ENCODE measurements at places on chromosomes 4 and X. TPM values are rescaled to one million over a fixed set of nuclear protein-coding genes. Genes with fewer than 3 reads are reported as not detected.

- no peak for ATAC-seq
- H3K27me3 ChIP-seq = peaks cover 6% of the 10 kb centered on the region
- H3K36me3 ChIP-seq = no peaks in the 10 kb centered on the region
Observed at GRCh38 chr4:176034499-176034898, 31.1 kb upstream of the WDR17 start.

DNA sequence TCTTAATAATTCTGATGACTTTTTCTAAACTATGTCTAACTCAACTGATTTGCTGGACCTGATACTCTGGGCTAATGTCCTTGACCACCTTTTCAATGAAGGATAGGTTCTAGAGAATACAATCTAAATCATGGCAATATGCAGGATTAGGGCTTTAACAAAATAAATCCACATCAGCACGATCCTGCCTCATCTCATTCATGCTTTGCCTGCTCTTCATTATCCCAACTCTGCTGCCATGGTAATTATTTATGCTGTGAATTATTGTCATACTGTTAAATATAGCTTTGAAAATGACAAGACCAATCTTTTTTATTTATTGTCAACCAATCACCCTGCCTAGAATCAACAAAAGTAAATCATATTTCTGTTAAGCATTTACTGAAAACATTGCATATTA is 2176.7 kb upstream of the AGA start:
- no peak overlapping the region for H3K4me3 ChIP-seq
- no peaks in the 10 kb centered on the region for H3K4me1 ChIP-seq
- no peak for ATAC-seq
- no peaks in the 10 kb centered on the region for H3K36me3 ChIP-seq
- no peak overlapping the region for H3K27ac ChIP-seq

DNA sequence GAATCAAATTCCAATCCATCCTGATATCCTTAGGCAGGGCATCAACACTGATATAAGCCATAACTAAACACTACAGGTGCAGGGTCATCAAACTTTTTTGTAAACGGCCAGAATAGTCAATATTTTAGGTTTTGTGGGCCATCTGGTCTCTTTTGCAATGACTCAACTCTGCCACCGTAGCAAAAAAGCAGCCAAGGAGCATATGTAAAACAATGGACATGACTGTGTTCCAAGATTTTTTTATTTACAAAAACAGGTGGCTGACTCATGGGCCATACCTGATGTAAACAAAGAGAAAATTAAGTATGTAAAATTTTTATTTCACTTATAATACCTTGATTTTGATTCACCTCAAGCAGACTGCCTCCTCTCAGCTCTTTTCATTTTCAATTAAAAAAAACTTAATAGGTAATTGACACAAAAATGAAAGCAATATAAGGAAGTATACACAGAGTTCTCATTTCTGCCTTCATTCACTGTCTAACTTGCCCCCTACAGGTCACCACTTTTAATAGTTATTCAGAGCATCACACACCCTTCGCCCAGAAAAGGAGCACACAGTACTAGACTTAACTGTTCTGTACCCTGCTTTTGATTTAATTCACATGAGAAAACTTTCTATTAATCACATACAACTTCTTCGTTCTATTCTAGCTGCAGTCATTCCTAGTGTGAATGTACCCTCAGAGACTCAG is 35.3 kb upstream of the GPM6B start:
- no peak overlapping the region for H3K27ac ChIP-seq
- no peak overlapping the region for H3K4me3 ChIP-seq
- no peaks in the 10 kb centered on the region for H3K27me3 ChIP-seq

GRCh38 chrX:50000937-50001542 is 78.6 kb downstream of the CLCN5 start:
- no peaks in the 10 kb centered on the region for H3K36me3 ChIP-seq
- no peaks in the 10 kb centered on the region for H3K4me1 ChIP-seq
- no peaks in the 10 kb centered on the region for H3K27me3 ChIP-seq

GRCh38 chr4:23219779-23220408 is 527.2 kb downstream of the GBA3 start:
- H3K4me3 ChIP-seq = no peak overlapping the region
- H3K27me3 ChIP-seq = peaks cover 3% of the 10 kb centered on the region
- ATAC-seq = no peak
- no peaks in the 10 kb centered on the region for H3K4me1 ChIP-seq
- no peak overlapping the region for H3K27ac ChIP-seq
- no peaks in the 10 kb centered on the region for H3K36me3 ChIP-seq

DNA sequence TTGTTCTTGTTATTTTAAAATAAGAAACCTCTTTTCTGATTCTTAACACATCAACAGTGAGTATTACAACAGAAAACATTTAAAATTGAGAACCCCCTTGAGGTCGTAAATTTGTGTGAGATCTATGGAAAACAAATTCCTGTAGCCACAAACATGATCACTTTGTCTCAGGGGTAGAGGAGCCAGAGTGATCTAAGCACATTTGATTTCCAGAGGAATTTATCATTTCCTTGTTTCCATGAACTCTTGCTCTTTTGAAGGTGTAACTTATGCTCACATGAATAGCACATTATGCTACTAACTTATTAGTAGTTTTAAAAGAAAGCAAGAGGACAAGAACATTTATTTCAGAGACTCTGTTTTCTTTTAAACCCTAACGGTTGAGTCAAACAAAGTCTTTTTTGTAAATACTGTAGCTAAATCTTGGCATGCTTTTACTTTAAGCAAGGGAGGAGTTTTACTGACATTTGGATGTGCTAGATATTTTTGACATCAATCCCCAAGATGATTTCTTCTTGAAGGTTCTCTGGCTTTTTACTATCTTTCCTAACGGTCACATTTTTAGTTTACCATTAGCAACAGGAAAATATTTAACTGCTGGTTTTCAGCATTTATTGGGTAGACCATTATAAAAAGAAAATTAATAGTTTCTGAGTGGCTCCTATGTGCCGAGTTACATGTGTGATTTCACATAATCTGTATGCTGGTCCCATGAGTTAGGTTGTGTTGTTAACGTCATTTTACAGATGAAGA is 27.9 kb upstream of the ZCCHC12 start:
- peaks cover 4% of the 10 kb centered on the region for H3K27me3 ChIP-seq
- H3K4me3 ChIP-seq = no peak overlapping the region
- no peak overlapping the region for H3K27ac ChIP-seq
- no peaks in the 10 kb centered on the region for H3K36me3 ChIP-seq
- ATAC-seq = no peak

DNA sequence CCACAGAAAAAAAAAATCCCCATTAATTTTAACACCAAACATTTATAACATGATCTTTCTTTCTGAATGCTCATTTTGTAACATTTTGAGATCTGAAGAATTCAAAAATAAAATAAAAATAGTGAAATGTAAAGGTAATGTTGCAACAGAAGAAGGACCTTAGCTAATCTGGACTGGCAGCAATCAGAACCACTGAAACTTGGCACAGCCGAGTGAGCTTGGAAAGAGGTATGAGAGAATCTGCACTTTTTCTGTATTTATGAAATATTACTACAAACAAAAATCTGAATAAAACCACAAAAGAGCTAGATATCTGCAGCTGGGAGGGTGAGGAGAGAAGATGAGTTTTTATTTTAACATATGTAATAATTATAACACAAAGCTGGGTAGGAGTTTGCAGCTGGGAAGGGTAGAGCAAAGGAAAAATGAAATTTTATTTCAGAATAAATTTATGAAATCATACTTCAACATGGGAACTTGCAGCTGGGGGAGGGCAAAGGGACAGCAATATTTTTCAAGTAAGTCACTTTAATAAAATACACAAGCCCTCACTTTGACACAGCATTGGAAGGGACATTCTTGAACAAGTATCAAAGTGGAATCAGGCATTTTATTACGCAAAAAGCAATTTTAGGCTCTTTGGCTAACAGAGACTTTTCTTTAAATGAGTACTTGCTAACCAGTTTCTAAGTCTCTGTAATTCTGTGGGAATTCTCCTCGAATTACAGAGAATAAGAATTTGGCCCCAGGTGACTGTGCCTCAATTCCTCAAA is 26.7 kb downstream of the DKK2 start:
- H3K4me3 ChIP-seq = no peak overlapping the region
- H3K27me3 ChIP-seq = peaks cover 3% of the 10 kb centered on the region
- ATAC-seq = no peak
- no peaks in the 10 kb centered on the region for H3K4me1 ChIP-seq

DNA sequence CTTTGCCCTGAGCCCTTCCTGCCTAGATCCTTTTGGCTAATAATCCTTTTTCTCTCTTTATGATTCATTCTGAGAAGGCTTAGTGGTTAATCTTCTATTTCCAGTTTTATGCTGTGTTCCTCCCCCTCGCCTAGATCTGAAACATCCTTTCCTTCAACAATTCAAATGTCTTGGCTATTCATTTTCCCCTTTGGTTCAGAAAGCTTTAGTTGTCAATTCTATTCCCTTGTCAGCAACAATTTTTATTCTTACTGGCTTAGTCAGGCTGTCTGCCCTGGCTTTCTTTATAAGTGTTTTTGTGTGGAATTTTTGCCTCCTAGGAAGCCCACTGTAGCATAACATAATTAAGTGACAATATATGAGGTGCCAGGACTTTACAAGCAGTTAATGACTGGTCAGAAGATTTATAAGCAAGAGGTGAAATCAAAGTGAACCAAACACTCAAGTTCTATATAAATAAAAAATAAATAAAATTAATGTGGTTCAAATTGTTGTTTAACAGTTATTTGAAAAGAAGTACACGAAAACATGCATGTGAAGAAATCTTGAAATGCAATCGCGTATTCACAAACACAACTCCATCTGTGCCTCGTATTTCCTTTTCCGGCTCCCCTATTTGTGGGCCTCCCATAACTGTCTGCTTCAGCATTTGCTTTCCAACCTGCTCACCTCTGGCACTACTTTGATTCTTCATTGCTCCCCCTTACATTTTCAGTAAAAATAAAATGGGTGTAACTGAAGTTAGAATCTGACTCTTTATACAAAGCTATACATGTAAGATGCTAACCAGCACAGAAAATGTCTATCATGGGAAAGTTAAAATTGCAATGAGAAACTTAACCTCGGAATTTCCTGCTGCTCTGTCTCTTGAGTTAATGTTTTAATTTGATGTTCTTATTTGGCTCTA is 235.4 kb downstream of the SPRY1 start:
- no peak overlapping the region for H3K27ac ChIP-seq
- ATAC-seq = peak; percentile 40
- peaks cover 4% of the 10 kb centered on the region for H3K4me1 ChIP-seq
- H3K36me3 ChIP-seq = no peaks in the 10 kb centered on the region
- no peaks in the 10 kb centered on the region for H3K27me3 ChIP-seq
- H3K4me3 ChIP-seq = no peak overlapping the region

GRCh38 chr4:31518796-31519250 is 798.7 kb downstream of the PCDH7 start:
- H3K27me3 ChIP-seq = no peaks in the 10 kb centered on the region
- H3K4me1 ChIP-seq = no peaks in the 10 kb centered on the region
- no peak overlapping the region for H3K27ac ChIP-seq
- no peak for ATAC-seq
- no peak overlapping the region for H3K4me3 ChIP-seq
- no peaks in the 10 kb centered on the region for H3K36me3 ChIP-seq

DNA sequence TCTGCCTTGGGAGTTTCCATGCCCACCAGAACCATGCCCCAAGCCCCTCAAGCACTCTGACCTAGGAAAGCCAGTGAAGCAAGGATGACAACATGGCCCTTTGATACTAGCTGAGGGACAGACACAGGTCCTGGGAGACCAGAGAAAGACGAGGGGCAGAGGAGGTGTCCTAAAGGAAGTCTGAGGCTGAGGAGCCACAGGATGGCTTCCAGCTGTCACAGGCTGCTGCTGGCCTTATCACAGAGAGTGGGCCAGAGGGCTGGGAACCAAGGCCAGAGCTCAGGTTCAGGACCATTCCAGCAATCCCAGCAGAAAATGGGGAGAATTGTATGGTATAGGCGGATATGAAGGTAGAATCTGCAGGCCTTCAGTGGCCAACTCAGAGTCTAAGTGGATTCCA is 31.7 kb upstream of the MSANTD1 start:
- no peaks in the 10 kb centered on the region for H3K27me3 ChIP-seq
- ATAC-seq = no peak

GRCh38 chrX:120365320-120365719 is 3.4 kb downstream of the ATP1B4 start:
- no peak overlapping the region for H3K4me3 ChIP-seq
- H3K4me1 ChIP-seq = no peaks in the 10 kb centered on the region
- no peak overlapping the region for H3K27ac ChIP-seq
- H3K27me3 ChIP-seq = peaks cover 3% of the 10 kb centered on the region
- ATAC-seq = no peak

- peaks cover 11% of the 10 kb centered on the region for H3K4me1 ChIP-seq
- H3K27ac ChIP-seq = no peak overlapping the region
- ATAC-seq = no peak
- no peaks in the 10 kb centered on the region for H3K36me3 ChIP-seq
- H3K4me3 ChIP-seq = no peak overlapping the region
Observed at GRCh38 chr4:145308598-145308997, 128.2 kb upstream of the OTUD4 start.

- H3K36me3 ChIP-seq = no peaks in the 10 kb centered on the region
- no peak overlapping the region for H3K27ac ChIP-seq
- no peaks in the 10 kb centered on the region for H3K4me1 ChIP-seq
- ATAC-seq = no peak
Observed at GRCh38 chr4:144399927-144400326, 246.0 kb upstream of the HHIP start.

- ATAC-seq = no peak
- no peaks in the 10 kb centered on the region for H3K36me3 ChIP-seq
- H3K27me3 ChIP-seq = no peaks in the 10 kb centered on the region
Observed at GRCh38 chrX:15916704-15917084, 62.1 kb upstream of the AP1S2 start.

Gene PCDH19
- total RNA-seq = not detected

Gene CENPVL2
- not detected for total RNA-seq

Gene EFHC2
- 0.15 TPM for total RNA-seq

Gene ARMCX2
- 3.7 TPM for total RNA-seq

Gene ETDA
- total RNA-seq = not detected

Gene PLAC8
- 58.9 TPM for total RNA-seq

All from activated T-helper 17 cell treated with anti-CD3 and anti-CD28 coated beads, Interleukin-2, amount 50 U/mL, for 72 hours (primary cell).